ENCODE measurements at places on chromosomes 5 and 9. TPM values are rescaled to one million over a fixed set of nuclear protein-coding genes. Genes with fewer than 3 reads are reported as not detected.

GRCh38 chr9:1913631-1914330, 101.4 kb upstream of the SMARCA2 start:
- no peak for DNase-seq

GRCh38 chr9:33425128-33425533, 22.3 kb downstream of the AQP3 start:
- DNase-seq, result no peak

- DNase-seq, result no peak
Measured at GRCh38 chr9:91720751-91721705, 229.0 kb downstream of the ROR2 start.

DNA sequence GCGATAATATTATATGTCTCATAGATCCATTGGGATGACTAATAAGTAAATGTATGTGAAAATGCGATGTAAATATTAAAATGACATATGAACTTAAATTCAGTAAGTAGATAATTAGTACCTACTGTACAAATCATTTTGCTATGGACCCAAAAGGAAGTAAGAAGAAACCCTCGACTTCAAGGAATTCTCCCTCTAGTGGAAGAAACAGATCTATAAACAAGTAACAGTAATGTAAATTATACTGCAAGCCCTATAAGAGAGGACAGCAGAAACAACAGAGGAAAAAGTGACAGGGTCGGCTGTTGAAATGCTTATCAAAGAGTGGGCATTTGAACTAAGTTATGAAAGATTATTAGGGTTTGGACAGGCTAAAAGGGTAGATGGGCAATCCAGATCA, 320.3 kb downstream of the DMAC1 start:
- no peak for DNase-seq

DNA sequence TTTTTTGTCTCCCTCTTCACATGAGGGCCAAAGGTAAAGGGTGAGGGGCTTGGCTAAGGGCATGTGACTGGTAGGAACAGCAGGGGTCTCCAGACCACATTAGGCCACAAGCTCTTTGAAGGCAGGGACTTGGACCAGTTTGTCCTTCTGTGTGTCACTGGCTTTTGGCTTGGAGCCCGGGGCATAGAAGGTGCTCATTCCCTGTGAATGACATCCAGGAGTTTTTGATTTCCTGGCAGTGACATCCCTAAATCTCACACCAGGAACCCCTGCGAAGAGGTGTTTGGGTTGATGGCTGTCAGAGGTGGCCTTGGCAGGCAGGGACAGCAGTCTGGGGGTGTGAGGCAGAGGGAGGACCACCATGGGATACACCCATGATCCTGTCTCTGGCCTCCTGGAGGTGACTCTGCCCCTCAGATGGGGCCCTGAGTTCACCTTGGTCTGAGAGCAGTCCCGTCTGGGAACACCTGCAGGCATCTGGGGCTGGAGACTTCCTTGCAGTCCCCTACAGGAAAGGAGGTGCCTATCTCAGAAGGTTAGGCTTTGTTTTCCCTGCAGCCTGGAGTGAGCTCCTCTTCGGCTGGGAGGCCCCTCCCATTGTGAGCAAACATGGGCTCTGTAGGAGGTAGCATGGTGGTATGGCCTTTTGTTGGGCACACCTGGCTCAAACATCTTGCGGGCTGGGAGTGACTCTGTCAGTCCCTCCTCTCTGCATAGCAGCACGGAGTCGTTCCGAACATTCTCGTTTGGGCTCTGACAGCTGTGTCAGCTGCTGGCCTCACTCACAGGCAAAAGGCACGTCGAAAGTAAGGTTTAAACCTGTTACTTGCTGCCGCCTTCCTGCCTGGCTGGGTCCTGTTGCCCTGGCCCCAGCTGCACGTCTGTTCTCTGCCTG, 38.6 kb upstream of the PITX1 start:
- no peak for DNase-seq

DNA sequence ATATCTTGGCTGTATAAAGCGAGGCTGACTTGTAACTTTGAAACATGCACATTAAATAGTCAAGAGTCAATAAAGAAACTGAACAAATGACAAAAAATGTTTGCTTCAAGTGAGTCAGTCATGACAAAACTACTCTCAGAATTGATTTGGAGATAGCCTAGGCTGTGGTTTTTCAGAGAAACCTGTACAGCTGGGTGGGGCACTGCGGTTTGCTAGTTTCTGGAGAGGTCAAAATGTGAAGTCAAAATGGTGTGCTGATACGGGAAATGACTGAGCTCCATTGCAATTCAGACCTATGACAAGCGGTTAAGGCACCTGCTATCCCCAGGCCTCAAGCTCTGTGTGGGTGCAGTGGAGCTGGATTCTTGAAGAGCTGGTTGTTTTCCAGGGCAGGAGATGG, 10.3 kb upstream of the CD180 start:
- DNase-seq, result peak; percentile 86

GRCh38 chr9:93669958-93670207, 93.5 kb downstream of the PHF2 start:
- DNase-seq, result no peak

DNA sequence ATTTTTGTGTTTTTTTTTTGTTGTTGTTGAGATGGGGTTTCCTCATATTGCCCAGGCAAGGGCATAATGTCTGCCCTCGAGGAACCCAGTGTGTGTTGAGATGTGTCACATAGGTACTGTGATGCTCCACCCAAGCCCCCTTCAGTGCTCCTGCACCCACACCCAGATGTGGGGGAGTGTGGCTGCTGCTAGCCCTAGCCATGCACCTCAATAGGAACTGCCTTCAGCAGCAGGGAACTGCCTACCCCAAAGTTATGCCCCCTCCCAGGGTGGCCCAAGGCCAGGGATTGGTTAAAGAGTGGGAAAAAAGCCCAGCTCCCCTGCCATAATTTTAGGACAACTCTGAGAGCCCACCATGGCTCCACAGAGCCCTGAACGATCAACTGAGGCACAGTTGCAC, 33.3 kb upstream of the EPB41L4B start:
- no peak for DNase-seq

- no peak for DNase-seq
Measured at GRCh38 chr5:32908641-32909040, 197.5 kb downstream of the NPR3 start.

DNA sequence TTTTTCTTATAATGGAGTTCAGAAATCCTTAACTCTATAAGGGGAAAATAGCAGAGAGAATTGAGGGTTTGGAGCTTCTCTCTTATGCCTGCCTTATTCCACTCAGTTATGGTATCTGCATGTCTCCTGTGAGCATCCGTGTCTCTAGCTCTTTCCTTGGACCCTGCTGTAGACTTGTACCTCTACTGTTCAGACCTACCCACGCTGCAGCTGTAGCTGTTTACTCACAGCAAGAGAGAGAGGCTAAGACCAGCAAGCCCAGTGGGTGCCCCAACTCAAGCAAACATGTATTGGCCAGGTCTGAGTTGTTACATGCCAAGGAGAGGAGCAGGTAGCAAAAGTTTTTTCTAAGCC, 7.1 kb upstream of the PCSK1 start:
- no peak for DNase-seq

DNA sequence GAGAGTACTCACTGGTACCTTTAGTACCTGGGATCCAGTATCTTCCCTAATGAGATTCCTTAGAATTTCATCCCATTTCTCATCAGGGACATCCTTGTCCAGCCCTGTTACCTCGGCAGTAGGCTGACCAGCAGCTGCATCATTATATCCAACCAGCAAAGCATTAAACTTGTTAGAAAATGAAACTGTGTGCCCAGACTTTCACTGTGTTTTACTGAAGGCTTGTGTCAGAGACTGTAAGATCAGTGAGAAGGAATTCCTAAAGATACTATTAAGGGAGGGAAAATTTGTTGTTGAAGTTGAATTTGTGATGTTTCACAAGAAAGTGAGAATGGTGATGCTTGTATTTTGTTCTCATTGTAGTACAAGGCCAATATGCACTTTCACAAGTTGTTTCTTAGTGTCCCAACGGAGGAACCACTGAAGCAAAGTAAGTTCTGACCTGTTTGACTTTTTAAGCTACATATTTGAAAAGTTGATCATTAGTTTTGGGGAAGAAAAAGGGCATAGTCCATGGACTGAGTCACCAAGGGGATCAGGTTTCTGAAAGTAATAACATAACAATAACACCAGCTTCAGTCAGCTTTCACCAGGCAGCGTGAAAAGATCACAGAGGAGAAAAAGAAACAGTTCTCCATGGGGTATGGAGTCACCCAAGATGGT, 48.8 kb downstream of the GRAMD2B start:
- peak; percentile 40 for DNase-seq

DNA sequence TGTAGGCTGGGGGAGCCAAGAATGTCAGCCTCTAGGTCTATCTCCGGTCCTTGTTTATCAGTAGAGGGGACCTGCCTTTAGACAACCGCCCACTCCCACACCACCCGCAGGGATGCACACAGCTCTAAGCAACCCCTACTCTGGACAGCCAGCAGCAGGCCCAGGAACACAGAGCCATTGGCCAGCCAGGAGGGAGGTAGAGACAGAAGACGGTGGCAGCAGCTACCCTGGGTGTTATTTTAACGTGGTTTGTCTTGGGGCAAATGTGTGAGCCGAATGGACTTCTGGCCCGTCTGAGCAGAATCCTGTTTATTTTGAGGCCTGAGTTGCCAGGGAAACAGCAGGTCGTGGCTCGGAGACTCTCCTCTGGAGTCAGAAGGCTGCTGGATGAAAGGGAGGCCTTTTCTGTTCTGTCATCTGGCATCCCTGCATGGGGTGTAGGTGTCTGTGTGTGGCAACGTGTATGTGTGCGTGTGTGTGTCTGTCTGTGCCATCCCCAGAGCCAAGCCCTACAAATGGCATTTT, 382 bp upstream of the FGF1 start:
- no peak for DNase-seq

DNA sequence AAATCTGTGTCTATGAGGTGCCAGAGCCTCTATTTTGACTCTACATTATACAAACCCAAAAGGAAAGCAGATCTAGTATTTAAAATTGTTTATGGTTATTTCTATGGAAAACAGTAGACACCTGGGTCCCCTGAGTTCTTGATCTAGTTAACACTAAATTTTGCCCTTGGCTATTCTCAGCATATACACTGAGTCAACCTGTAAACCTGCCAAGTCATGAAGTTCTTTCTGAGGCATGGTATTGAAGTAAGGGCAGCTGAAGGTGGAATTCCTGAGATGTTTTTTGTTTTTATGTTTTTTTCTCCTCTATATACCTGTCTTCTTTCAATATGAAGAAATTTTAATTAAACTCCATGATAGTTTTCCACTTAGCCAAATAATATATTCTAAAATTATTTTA, 120.2 kb downstream of the PDE4D start:
- no peak for DNase-seq

DNA sequence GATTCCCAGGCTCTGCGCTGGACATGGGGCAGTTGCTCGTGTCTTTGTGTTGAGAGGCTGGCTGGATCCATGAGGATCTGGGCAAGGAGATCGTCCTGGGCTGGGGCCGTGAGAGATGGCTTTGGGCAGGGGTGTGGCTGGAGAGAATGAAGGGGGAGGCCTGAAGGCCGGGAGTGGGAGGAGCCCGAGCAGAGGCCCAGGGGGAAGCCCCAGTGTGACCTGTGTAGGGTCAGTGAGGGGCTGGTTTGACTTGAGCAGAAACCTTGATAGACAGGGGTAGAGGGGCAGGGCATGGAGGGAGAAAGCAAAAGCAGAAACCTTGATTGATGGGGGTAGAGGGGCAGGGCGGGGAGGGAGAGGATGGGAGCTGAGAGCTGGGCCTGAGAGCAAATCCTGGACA, 54.4 kb upstream of the ASS1 start:
- DNase-seq, result no peak

- DNase-seq, result no peak
Measured at GRCh38 chr9:117926031-117926658, 221.9 kb downstream of the TLR4 start.

- no peak for DNase-seq
Measured at GRCh38 chr5:127517110-127517479, 345 bp upstream of the PRRC1 start.

DNA sequence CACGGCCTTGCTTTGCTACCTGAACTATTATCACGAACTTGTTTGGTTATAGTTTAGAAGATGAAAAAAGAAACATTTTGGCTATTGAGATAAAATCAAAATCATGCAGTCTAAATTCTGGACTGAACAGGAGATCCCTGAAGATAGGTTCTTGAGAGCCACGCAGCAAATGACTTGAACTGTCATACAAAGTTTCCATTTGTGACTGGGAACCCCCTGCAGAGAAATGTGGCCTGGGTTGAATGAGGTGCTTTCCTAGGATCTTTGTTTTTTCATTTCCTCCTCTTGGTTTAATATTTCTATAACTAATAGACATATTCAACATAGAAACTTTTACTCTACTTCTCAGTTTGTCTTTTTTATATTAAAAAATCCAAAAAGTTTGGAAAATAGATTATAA, 184.7 kb upstream of the TRPM3 start:
- no peak for DNase-seq

DNA sequence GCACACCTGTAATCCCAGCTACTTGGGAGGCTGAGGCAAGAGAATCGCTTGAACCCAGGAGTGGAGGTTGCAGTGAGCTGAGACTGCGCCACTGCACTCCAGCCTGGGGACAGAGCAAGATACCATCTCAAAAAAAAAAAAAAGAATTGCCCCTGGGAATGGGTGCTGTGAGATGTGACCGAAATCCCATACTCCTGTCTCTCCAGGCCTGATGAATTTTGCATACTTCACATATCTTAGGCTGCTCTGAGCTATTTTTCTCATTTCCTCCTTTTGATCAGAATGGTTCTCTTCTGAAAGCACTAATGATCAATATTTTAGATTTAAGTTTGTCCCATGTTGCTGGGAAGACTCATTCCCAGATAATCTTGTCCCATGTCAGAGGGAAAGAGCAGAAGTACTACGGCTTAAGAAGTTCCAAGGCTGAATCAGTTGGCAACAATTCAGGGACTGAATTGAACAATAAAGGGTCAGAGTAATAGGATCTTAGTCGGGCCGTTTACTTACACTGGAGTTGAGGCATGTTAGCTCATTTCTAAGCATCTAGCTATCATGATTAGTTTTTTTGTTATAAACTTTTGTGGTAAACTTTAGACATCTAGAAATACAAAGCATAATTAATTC, 44.2 kb upstream of the TENT2 start:
- no peak for DNase-seq

GRCh38 chr5:64839936-64840335, 71.2 kb downstream of the CWC27 start:
- DNase-seq, result no peak

DNA sequence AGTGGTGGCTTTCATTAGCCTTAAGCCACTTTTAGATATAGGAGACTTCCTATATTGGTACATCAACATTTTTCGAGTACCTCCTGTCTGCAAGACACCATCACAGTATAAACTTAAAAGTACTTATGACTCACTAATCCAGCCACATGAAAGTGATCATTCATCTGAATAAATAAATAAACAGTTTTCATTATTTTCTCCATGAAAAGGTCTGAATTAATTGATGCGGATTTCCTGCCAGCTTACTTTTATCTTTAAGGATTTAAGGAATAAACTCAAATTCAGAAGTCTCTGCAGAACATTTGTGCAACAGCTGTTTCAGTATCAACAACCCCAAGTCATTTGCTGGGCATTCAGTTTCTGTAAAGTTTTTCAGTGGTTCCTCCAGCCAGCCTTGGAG, 4.0 kb downstream of the SAP30L start:
- no peak for DNase-seq

- DNase-seq, result peak; percentile 12
Measured at GRCh38 chr9:72454871-72455491, 66.4 kb upstream of the TMC1 start.

- DNase-seq, result no peak
Measured at GRCh38 chr9:79639354-79639753, 67.6 kb downstream of the TLE4 start.

Gene HMMR
- 52.7 TPM for total RNA-seq

Gene BARHL1
- not detected for total RNA-seq

Gene ITK
- not detected for total RNA-seq

Gene GRIA1
- not detected for total RNA-seq

Gene LHX3
- not detected for total RNA-seq

Gene ZBTB6
- 6.3 TPM for total RNA-seq

Gene MARVELD2
- total RNA-seq, result 40.9 TPM

Gene GABRP
- 1,278 TPM for total RNA-seq

Gene MEF2C
- total RNA-seq, result 6.5 TPM

Gene NRARP
- total RNA-seq, result 32.6 TPM
